ENCODE measurements at places on chromosomes 4 and X. TPM values are rescaled to one million over a fixed set of nuclear protein-coding genes. Genes with fewer than 3 reads are reported as not detected.
A peak's percentile ranks its signal among the peaks of the same experiment; 100 is the strongest.

DNA sequence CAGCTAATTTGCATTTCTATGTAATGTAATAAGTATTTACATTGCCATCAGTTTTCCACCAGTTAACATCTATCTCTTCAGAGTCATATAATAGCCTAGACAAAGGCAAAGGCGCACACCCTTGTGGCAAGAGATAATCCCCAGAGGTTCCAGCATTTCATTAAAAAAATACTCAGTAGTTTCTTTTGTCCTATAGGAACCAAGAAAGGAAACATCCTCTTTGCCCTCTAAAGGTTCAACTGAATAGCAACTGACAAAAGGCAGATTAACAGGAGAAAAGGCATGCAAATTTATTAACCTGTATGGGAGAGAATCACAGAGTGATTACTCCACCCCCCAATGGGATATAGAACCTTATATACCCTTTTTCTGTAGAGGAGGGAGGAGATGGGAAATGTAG, 48.4 kb downstream of the MAGEB17 start:
- no peaks in the 10 kb centered on the region for H3K36me3 ChIP-seq
- no peaks in the 10 kb centered on the region for H3K27me3 ChIP-seq
- no peak overlapping the region for H3K27ac ChIP-seq
- DNase-seq, result no peak
- no peaks in the 10 kb centered on the region for H3K4me1 ChIP-seq

DNA sequence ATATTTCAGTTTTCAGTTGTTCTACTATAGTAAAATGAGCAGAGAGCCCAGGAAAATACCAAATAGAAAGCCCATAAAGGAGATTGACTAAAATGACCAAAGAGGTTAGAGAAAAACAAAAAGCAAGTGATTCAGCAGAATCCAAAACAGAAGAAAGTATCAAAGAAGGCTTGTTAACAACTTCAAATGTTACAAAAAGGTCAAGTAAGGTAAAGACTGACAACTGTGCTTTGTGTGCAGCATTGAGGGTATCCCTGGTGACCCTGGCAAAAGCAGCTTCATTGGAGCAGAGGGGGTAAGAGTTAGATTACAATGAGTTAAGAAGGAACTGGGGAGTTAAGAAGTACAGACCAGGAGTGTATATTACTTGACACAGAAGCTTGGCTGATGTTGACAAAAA, 317.9 kb downstream of the OPHN1 start:
- H3K36me3 ChIP-seq, result peaks cover 11% of the 10 kb centered on the region
- no peaks in the 10 kb centered on the region for H3K4me1 ChIP-seq
- H3K27me3 ChIP-seq, result no peaks in the 10 kb centered on the region
- no peak overlapping the region for H3K4me3 ChIP-seq
- no peak for DNase-seq

DNA sequence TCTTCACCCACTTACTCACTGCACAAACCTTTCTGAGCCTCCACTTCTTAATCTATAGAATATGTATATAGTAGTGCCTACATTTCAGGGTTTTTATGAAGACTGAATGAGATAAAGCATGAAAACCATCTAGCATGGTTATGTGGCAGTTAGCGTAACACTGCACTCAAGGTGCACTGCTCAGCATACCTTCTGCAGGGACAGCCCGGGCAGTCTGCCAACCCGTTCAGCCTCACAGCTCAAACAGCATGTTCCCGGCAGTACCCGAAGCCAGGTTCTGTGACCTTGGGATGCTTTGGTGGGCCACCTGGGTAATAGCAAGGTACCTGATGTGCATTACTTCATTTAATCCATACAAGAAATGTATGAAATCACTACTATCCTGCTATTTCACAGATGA, 81.4 kb downstream of the DOCK11 start:
- H3K27ac ChIP-seq, result no peak overlapping the region
- no peaks in the 10 kb centered on the region for H3K36me3 ChIP-seq
- peak; percentile 51 for DNase-seq

DNA sequence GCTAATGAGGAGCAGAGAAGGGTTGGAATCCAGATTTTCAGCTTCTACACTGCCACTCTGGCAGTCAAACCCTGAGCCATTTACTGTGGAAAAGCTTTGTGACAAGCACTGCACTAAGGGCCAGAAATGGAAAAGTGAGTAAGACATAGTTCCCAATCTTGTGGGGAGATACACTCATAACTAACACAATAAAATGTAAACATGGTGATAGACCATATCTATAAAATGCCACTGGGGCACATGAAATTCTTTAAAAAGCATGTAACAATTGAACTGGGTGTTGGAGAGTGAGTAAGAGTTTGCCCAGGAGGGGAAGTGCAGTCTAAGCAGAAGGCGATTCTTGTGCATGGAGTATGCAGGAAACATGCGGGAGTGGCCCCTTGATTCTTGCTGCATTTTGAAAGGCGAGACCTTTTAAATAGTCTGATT, 32.0 kb upstream of the ANXA5 start:
- DNase-seq, result no peak
- no peak overlapping the region for H3K4me3 ChIP-seq
- H3K27ac ChIP-seq, result no peak overlapping the region
- H3K36me3 ChIP-seq, result no peaks in the 10 kb centered on the region
- no peaks in the 10 kb centered on the region for H3K4me1 ChIP-seq

DNA sequence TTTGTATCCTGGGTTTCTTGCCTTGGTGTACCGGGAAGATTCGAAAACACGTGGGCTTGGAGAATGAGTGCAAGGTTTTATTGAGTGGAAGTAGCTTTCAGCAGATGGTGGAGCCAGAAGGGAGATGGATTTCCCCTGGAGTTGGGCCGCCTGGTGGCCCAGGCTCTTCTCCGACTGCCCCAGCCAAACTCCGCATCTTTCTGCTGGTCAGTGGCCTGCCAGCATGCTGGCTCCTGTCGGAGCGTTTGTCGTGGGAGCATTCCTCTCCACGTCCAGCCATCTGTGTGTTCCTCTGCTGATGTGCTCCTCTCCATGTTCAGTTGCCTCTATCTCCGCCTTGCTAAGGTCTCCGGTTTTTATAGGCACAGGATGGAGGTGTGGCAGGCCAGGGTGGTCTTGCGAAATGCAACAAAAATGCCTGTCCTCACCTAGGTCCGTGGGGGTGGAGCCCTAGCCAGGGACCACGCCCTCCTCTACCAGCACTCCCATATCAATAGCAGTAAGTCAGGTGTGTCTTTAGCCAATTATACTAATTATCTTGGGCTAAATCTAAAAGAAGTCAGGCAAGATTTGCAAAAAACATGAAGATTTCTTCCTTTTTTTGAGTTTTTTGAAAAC, 745.8 kb upstream of the AMOT start:
- H3K36me3 ChIP-seq, result no peaks in the 10 kb centered on the region
- H3K4me1 ChIP-seq, result no peaks in the 10 kb centered on the region
- H3K27me3 ChIP-seq, result no peaks in the 10 kb centered on the region
- H3K4me3 ChIP-seq, result no peak overlapping the region
- no peak for DNase-seq

DNA sequence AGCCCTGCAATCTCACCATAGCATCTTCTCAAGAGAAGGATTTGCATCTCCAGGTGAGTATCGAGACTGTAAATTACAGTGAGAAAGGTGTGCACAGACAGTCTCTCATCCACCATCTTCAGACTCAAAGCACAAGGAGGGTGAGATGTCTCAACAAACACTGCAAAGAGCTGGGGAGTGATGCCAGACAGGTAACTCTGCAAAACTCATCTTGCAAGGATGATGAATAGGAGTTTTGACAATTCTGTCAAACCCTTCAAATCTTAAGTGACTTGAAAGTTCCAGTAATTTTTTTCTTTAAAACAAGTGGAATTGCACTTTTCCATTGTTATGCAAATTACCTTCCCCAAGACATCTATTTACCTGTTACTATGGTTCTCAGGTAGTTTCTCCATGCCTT, 277.2 kb upstream of the VCX3A start:
- H3K36me3 ChIP-seq, result no peaks in the 10 kb centered on the region
- H3K4me1 ChIP-seq, result no peaks in the 10 kb centered on the region
- no peak overlapping the region for H3K27ac ChIP-seq
- DNase-seq, result no peak
- H3K27me3 ChIP-seq, result no peaks in the 10 kb centered on the region

DNA sequence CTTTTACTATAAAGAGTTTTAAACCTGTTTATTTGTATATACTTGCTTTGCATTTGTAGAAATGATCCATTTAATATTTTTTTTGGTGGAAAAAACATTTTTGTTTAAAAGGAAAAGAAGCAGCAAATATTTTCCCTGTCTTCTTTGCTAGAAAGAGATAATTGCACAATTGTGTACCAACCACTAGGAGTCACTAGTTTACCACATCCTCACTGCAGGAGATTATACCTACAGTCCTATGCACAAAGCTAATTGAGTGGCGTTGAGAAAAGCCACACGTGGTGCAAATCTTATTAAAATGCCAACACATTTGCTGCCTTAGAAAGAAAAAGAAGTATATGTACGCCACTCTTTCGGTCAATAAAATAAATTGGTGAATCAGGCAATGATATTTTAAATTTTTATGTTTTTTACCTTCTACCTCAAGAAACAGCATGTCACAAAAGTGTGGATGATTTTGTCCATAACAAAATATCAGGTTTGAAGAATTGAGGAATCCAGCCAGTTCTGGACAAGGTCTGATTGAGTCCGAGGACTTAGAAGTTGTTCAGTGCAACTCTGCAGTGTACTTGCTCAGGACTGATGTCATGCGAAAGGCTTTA, 102.9 kb downstream of the GRXCR1 start:
- no peak for DNase-seq
- no peaks in the 10 kb centered on the region for H3K27me3 ChIP-seq
- H3K4me3 ChIP-seq, result no peak overlapping the region
- H3K4me1 ChIP-seq, result no peaks in the 10 kb centered on the region
- H3K27ac ChIP-seq, result no peak overlapping the region

- DNase-seq, result no peak
- H3K4me1 ChIP-seq, result no peaks in the 10 kb centered on the region
- H3K4me3 ChIP-seq, result no peak overlapping the region
- no peak overlapping the region for H3K27ac ChIP-seq
- no peaks in the 10 kb centered on the region for H3K36me3 ChIP-seq
These were observed 13.5 kb downstream of the RXFP1 start for GRCh38 chr4:158535130-158535614.

DNA sequence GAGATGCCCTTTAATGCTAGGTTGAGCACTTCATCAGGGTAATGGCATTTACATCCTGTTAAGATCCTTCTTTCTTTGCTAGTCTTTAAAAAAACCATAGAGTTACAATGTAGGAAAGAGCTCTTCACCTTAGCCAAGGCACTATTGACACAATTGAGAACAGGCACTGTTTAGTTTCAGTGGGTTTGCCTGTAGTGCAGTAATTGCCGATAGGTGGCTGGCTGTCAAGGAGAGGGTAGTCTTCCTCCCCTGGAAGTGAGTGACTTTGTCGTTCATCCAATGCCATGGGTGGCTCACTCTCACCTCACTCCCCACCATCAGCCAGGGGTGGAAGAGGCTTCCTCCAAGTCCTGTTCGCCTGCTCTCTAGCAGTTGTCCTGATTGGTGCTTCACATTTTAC, 34.7 kb downstream of the SMS start:
- DNase-seq, result no peak
- H3K27me3 ChIP-seq, result no peaks in the 10 kb centered on the region
- no peak overlapping the region for H3K4me3 ChIP-seq
- H3K27ac ChIP-seq, result no peak overlapping the region
- H3K36me3 ChIP-seq, result peaks cover 37% of the 10 kb centered on the region

DNA sequence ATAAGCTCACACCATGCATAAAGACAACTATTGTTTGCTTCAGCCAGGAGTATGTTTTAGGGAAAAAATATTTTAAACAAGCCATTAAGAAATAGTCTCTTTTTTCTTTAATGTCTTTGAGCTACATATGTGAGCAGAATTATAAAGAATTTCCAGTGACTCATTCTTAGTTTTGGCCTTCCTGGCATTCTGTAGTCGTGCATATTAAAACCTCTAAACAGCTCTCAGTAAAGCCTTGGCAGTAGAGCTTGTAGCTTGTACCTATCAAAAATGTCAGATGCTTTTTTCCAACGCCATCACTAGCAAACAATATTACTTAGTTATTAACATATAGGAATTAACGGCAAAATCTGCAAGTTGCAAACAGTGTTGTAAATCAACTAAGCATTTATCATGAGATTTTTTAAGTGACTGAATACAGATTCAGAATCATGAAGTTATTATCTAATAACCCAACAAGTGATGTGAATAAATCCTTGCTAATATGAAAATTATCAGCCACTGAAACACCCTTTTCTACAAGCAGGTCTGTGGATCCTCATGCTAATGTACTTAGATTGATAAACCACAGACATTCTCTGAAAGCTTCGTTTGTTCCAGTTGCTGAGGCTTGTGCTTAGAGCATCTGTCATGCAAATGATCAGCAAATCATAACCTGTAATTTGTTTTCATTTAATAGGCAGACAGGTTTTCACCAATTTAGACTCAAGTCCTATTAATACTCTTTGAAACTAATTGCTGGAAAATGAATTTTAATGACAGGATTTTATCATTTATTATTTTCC, 412.0 kb upstream of the ATOH1 start:
- H3K27me3 ChIP-seq, result no peaks in the 10 kb centered on the region
- no peak for DNase-seq
- H3K4me1 ChIP-seq, result no peaks in the 10 kb centered on the region
- H3K4me3 ChIP-seq, result no peak overlapping the region

Gene ATOH1
- not detected for polyA plus RNA-seq

Gene CDK16
- polyA plus RNA-seq, result 100 TPM

Gene DDX53
- polyA plus RNA-seq, result not detected

Gene POF1B
- 1.6 TPM for polyA plus RNA-seq

Gene UGT2B15
- not detected for polyA plus RNA-seq

Gene TAF7L
- polyA plus RNA-seq, result not detected
